Umbilical cord (tissue), 2 donors: ENCODE measurements at places on chromosomes 12 and 14. TPM values are rescaled to one million over a fixed set of nuclear protein-coding genes. Genes with fewer than 3 reads are reported as not detected.

DNA sequence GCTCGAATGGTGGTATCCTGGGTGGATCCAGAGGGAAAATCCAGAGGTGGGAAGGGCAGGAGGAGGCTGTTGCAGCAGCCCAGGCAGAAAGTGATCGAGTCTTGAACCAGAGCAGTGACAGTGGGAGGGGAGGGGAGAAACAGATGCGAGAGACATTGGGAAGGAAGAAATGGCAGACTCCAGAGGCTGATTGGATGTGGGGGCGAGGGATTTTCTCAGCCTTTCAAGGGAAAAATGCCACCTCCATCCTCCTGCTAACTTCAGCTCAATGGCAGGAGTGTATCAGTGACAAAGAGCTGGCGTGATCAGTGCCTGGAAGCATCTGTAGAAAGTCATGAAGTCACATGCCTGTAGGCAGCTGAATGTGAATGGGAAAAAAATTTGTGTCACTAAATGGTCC lies 38.6 kb upstream of the NRXN3 start:
- DNase-seq: no peak

GRCh38 chr14:84312551-84312950 lies 1217.4 kb upstream of the FLRT2 start:
- no peak for DNase-seq

- no peak for DNase-seq
These were observed 598.7 kb downstream of the SOX5 start for GRCh38 chr12:23350808-23351207.

GRCh38 chr12:123914726-123915333 lies 57.8 kb downstream of the CCDC92 start:
- DNase-seq: peak; percentile 62

- no peak for DNase-seq
These were observed 1.3 kb upstream of the LTBP2 start for GRCh38 chr14:74613211-74613914.

GRCh38 chr12:83089575-83089974 lies 402.9 kb downstream of the TMTC2 start:
- no peak for DNase-seq

DNA sequence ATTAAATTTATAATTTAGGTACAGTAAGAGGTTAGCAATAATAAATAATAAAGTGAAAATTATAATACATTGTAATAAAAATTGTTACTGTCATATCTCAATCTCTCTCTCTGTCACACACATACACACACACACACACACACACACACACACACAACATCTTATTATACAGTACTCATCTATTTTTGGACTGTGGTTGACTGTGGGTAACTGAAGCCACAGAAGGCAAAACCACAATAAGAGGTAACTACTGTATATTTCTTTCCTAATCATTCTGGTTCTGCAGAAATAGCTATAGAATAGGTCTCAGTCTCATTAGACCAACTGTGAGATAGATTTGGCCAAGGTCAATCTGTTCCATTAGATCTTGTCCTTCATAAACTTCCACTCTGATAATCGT lies 33.1 kb upstream of the PTPRO start:
- DNase-seq: no peak

DNA sequence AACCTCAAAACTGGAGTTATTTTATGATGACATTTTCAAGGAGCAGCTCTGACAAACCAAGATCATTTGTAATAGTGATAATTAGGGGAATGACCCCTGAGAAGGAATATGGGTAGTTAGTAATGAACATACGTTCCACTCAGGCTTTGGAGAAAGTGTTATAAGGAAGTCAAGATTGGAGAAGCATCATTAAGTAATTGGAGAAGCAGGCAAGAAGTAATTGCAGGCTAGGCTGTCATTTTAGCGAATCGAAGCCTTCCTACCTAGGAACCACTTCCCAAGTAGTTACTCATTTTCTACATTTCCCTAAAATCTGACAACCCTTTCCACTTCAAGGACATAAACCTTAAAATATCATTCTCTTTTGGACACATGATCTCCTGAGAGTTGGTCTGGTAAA lies 1.2 kb downstream of the EDDM3B start:
- DNase-seq: no peak

- peak; percentile 34 for DNase-seq
These were observed 189.2 kb upstream of the DIO3 start for GRCh38 chr14:101371799-101372793.

GRCh38 chr12:110921262-110921661 lies 883 bp upstream of the MYL2 start:
- peak; percentile 4 for DNase-seq

DNA sequence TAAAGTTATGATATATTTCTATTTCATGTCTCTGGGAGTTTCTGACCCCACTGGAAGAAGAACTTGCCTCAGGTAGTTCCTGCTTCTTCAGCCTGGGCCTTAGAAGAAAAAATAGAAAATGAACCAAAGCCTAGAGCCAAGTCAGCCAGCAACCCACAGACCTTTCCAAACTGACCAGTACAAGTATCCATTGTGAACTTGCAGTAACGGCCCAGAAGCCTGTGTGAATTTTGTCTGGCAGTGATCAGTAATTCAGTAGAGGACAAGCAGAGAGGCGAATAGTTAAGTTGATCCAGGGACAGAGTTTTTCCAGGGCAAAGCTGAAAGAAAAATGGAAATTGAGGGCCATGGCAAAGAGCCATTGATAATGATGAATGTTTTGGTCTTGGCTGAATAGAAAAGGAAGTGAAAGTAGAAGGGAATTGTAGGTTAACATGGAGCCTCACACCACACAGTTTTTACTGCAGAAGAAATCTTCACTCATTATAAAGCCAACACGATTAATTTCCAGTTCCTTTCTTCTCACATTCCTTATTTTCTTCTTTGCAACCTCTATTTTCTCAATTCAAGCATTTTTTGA lies 311.8 kb downstream of the BTG1 start:
- no peak for DNase-seq

TRHDE gene
- 94.6 TPM for total RNA-seq

CACNA1C gene
- 116 TPM for total RNA-seq

CKAP4 gene
- total RNA-seq: 107 TPM

P2RX7 gene
- 5.3 TPM for total RNA-seq

CDCA3 gene
- 11.1 TPM for total RNA-seq
